ENCODE measurements at places on chromosomes 2 and 18.
A peak's percentile ranks its signal among the peaks of the same experiment; 100 is the strongest.

DNA sequence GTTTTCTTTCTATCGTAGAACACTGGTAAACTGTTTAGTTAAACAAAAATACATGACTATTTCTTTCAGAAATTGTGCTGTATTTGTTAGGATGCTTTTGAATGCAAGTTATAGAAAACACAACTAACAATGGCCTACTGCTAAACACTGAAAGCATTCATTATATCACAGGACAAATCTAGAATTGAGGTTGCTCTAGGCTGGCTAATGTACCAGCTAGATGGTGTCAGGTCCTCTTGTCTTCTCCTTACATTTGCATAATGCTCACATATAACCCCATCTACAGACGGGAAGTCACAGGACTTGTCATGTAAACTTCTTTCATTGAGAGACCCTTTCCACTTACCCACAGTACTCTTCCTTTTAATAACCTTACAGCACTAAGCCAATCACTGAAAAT is 586.8 kb downstream of the DSC3 start:
- no peak for DNase-seq

GRCh38 chr2:231483398-231484329 is 19.4 kb upstream of the NCL start:
- peak; percentile 37 for DNase-seq

- DNase-seq = no peak
These were observed 268.2 kb downstream of the AGPS start for GRCh38 chr2:177660742-177661141.

- DNase-seq = no peak
These were observed 419.8 kb upstream of the TRIB2 start for GRCh38 chr2:12296915-12297314.

- DNase-seq = no peak
These were observed 78.6 kb upstream of the ACSL3 start for GRCh38 chr2:222782201-222782730.

DNA sequence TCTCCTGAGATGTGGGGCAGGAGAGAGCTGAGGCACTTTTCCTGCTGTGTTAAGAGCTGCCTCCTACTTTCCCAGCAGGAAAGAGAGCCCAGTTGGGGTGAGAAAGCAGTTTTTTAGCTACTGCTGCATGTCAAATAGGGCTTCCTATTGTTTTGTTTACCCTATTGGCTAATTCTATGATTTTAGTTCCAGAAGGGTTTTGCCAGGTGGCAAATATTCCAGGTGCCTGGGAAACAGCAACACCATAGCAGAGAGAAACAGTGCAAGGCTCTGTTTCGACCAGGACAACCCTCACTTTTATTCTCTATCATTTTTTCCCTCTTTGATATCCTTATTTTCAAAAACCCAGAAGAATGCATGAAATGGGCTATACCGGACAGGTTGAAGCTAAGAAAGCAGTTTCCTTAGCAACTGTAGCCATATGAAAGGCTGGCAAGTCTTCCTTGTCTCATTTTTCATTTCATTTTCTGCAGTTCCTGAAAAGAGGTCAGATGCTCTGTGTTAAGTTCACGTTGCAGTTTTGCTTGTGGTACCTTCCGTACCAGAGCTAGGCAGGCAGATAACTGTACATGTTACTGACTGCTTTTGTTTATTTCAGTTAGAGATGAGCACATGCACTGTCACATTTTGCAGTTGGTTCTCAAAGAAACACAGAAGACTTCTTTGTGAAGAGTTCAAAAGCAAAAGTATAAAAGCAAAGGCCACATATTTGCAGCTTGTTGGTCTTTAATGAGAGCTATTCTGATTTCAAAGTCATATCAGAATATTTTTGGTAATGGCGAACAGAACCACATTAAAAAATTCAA is 84.8 kb downstream of the AQP4 start:
- DNase-seq = no peak

GRCh38 chr2:160199683-160200389 is at the start of gene ITGB6:
TSS of gene ITGB6 (minus strand) at chr2:160200272. CDS start at chr2:160200063, 209 bp downstream.
- no peak for DNase-seq

DNA sequence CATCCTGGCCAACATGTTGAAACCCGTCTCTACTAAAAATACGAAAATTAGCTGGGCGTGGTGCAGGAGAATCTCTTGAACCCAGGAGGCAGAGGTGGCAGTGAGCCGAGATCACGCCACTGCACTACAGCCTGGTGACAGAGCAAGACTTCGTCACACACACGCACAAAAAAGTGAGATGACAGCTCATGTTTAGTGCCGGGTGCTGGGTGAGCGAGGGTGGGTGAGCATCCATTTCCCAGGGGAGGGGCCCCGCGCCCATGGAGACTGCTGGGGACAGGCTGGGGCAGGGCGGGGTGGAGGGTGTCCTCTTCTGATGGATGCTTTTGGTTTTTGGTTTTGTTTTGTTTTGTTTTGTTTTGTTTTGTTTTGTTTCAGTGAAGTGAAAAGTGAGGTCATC is 206.5 kb downstream of the GBX2 start:
- DNase-seq = no peak

- no peak for DNase-seq
These were observed 13.2 kb downstream of the USP40 start for GRCh38 chr2:233553366-233553765.

- DNase-seq = no peak
These were observed 24.6 kb upstream of the ACAA2 start for GRCh38 chr18:49837889-49838288.

DNA sequence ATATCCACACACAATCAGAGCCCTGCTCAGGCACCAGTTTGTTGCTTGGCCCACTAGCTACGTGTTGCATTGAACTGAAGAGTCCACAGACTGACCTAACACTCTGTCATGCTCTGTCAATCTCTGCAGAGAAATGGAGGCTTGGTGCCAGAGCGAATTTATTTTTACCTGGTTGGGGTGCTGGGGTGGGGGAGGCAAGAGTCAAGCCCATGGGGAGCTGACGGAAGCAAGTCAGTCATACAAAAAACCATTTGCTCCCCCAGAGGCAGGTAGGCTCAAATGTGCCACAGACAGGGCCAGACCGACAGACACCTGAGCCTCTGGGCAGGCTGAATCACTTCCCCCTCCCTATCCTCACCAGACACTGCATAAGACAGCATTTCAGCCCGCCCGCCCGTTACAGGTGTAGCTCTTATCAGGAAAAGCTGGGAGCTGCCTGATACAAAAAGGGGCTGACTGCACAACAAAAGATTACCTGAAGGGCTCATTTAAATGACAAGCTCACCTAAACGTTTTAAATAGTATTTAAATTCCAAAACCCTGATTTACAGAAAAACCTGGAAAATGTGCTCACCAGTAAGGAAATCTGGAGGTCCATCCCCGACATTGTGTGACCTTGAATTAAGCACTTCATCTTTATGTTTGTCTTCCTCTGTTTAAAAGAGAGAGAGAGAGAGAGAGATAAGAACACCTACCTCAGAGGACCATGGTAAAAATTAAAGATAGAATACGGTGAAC is 2.1 kb upstream of the PCBP1 start:
- DNase-seq = no peak

DNA sequence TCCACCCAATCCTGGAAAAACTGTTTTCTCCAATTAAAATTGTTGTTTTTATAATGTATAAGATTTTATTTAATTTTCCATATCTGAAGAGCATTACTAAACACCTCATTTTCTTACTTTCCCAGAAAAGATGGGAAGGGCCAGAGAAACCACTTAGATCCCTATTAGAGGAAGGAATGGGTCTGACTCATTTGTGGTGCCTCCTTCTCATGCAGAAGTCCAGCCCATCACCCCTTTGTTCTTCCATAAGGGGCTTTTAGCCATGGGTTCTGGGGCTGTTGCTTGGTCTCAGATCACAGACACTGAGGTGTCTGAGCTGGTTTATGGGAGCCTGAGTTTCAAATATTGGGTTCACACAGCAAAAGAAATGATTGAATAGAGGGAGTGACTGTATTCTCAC is 152.2 kb downstream of the ESCO1 start:
- DNase-seq = peak; percentile 16

DNA sequence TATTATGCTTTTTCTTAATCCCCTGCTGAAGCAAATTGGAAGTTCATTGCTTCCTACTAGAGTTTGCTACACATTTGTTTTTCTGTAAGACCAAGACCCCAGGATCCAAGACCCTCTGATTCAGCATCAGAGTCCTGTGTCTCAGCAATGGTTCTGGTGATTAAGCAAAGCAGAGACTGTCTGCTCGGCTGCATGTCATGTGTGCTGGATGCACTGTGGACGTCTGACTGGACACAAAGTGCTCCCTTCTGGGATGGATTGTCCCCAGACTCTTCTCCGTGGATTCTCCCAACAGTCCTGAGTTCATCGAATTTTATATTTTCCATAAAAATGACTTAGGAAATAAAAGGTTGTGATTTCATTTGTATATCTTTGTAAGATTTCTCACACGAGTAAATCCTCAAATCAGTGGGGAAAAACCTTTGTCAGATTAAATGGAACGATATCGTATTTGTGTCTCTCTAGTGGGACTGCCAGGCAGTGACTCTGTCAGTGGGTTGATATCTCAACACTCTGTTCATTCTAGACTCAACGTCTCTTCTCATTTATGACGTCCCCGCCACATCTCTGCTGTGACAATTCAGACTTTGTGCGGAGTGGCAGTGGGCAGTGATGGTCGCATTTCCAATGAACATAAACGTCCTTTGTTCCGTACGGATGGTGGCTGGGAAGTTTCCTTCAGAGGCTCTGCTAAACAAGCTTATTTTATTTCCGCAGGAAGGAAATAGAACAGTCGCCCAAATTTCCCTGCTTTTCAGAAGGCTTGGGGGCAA is 58.6 kb downstream of the NCAPH start:
- DNase-seq = no peak

DNA sequence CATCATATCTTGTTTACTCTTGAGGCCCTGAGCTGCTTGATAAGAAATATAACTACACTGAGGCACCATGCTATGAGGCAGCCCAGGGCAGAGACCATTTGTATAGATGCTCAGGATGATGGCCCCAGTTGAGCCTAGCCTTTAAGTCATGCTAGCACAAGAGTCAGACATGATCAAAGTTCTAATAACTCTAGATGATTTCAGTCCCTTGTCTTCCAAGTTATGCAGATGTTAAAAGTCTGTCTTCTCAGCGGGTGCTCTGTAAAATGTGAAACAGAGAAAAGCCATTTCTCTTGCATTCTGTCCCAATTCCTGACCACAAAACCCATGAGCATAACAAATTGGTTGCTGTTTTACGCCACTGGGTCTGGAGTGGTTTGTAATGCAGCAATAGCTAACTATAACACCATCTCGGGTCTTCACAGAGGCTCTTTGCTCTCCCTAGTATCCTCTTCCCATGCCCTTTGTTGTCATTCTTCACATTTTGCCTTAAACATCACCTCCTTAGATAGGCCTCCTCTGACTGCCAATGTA is 49.6 kb downstream of the NXPH2 start:
- DNase-seq = no peak

- peak; percentile 12 for DNase-seq
These were observed 88.4 kb upstream of the NPAS2 start for GRCh38 chr2:100731535-100731981.

DNA sequence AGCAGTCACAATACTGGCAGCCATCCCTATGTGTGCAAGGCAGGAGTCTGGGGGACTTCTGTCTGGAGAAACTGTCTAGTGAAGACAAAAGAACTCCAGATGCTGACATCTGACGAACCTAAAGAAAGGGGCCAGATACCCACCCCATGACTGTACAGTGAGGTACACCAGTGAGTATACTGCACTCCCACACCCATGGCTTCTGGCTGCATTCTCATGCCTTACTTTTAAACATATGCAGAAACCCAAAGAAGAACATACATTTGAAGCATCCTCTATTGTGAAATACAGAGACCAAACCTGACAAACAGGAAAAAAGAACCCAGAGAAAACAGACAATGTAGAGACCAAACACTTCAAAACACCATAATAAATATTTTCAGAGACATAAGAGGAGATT is 102.2 kb downstream of the ACTR3 start:
- no peak for DNase-seq

- no peak for DNase-seq
These were observed 22.2 kb downstream of the MBP start for GRCh38 chr18:77110400-77110799.

DNA sequence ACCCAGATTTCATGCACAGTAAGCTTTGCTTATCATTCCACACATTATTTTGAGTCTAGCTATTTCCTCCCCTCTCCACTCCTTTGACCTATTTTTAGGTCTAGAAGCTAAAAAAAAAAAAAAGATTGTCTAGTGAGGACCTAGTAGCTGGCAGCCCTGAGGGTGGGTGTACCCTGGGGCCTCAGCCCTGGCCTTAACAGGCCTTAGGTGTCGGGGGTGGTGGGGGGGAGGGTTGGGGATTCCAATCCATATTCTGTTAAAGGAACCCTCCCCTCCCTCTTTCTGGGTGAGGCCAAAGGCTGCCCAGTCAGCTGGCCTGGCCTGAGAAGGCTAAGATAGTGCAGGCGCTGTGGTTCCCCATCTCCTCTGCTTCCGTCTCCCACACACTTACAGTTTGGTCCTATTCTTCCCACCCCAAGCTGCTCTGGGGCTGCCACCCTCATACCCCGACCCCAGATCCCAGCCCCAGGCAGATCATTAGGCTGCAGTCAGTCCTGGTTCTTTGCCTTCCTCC is 65.5 kb upstream of the HK2 start:
- no peak for DNase-seq

- DNase-seq = no peak
These were observed 71.1 kb upstream of the DSC1 start for GRCh38 chr18:31233621-31234275.

GRCh38 chr2:72968286-72968685 is 51.0 kb downstream of the EMX1 start:
- DNase-seq = no peak

DNA sequence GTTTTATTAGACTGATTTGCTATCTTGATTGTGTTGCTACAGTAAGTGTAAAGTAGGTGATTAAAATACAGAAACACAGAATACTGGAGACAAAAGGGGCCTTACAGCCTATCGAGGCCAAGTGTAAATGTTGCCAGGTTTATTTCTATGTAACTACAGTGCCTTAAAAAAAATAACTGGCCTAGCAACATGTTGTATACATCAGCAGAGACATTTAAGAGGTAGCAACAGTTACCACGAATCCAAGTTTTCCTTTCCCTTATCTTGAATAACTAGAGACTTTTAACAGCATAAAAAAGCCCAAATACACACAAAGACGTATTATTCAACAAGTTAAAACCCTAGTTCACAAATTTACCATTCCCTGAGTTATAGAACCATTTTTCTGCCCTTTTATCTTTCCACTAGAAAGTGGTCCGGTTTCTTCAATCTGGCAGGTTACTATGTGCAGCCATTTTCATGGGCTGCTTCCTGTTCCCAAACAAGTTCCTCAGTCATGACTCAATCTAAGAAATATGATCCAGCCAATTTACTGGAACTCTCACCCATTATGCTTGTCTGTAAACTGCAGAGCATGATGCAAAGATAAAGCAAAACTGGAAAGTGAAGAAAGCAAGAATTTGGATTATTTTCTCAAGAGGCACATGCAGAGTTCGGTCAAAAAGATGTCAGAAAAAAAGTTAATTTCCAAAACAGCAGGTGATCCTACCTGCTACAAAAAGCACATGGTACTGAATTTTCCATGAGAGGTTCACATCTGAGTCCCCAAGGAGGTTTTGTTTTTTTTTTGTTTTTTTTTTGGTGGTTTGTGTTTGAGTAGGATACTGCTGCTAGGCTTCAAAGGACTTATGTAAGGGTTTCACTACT is 22.2 kb downstream of the NFE2L2 start:
- DNase-seq = peak; percentile 87

All from suppressor macrophage treated with lipopolysaccharide for 4 hours (primary cell).